ENCODE measurements at places on chromosomes 5 and 9.

DNA sequence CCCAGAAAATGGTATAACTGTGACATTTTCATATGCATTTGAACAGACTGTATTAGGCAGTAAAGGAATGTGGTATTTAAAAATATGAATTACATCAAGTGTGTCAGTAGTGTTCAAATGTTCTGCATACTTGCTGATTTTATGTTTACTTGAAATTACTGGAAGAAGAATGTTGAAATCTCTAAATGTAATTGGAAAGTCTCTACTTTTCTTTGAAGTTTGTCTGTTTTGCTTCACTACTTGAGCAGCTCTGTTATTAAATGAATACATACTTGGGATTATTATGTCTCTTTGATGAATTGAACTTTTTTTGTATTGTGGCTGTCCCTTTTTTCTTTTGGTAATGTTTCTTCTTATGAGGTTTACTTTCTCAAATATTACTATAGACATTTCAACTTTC, 205.6 kb downstream of the TAF11L14 start:
- DNase-seq: no peak

GRCh38 chr9:86470326-86470725, 116.1 kb upstream of the TUT7 start:
- no peak for DNase-seq

DNA sequence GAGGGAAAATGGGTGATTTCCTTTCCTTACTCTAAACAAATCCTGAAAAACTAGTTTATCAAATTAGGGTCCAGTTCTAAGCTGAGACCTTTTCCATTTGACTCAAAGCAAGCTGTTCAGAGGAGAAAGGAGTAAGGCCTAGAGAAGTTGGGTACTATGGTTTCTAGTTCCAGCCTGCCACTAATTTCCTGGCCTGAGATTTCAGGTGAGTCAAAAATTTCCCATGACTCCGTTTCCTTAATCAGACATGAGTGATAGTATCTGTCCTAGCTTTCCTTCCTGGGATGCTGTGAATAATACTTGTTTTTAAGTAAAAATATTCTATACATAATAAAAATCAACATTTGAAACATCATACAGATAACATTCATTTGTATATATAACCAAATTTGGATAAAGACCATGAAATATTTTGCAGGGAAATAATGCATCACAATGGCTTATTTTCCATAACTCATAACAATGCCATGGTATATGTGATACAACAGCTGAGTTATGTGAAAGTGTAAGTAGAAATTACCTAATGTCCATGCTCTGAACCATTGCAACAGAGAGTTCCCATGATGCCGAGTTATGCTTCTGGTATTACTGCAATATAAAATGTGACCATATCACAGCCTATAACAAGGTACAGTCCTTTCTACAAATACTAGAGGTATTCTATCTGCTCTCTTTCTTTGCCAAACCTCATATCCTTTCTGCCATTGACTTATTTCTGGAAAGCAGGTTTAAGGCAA, 142.7 kb downstream of the MLLT3 start:
- no peak for DNase-seq

DNA sequence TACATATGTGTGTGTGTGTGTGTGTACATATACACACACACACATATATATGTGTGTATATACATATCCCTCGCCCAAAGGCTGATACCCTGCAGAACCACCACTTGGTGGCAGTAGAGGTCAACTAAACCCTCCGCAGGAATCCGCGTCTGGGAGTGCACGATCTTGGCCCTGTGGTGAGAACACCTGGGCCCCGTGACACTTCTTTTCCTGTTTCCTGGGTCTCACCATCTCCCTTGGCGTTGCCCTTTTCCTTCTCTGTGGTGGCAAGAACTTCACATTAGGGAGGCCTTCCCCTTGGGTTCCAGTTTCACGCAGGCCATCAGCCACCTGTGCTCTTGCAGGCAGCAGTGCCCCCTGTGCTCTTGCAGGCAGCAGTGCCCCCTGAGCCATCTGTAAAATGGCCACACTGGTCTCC, 8.2 kb downstream of the IL9 start:
- peak; percentile 44 for DNase-seq

GRCh38 chr9:133711428-133712220, 26.5 kb downstream of the SARDH start:
- no peak for DNase-seq

DNA sequence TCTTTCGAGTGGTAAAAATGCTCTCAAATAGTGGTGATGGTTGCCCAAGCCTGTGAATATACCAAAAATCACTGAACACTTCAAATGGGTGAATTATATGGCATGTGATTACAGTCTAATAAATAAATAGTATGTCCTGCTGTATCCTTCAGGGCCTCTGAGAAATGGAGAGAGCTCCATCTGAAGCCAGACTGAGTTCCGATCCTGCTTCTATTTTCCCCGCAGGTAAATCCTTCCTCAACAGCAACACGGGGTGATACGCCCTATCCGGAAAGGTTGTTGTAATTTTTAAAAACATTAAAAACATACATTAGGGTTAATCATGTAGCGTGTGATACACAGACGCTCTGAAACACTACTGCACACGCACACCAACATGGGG, 695 bp upstream of the SNAPC3 start:
- DNase-seq: no peak

DNA sequence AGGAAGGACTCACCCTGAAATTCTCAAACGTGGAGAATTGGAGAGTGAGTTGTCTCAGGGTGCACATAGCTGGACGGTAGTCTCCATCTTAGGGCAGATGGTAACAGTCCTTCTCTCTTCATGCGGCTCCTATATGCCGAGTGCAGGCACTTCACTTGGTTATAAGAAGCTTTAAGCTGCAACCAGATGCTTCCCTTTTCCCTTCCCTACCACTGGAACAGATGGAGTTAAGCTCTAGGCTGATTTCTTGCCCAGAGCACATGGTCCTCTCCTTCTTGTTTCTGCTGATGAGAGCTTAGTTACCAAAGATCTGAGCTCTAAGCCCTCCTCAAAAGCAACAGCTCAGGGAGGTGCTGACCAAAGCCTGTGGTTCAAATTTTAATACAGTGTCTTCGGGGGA, 355.7 kb downstream of the ARHGEF28 start:
- no peak for DNase-seq

DNA sequence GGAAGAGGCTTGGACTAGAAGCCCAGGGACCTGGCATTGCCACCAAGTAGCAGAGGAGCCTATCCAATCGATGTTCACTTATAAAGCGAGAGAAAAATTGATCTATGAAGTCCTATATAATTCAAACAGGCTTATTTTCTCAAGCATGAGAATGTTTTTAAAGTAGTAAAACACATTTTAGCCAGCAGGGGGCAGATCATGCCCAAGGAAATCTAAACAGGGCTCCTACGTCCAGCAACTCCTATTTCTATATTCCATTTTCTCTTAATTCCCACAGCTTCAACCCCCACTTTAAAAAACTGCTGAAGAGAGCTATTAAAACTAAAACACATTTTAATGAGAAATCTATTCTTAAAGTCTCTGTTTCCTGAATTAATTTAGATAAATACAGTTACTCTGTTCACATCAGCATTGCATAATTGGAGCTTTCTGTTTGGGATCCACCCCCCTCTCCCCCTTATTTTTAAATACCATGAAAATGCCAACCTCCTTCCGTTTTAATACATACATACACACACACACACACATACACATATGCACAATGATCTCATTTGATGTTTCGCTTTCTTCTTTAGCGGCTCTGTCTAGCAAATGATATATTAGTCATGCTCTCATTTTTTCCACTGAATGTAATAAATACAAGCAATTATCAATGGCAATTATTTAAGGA, 144.9 kb downstream of the MYO10 start:
- DNase-seq: peak; percentile 50

GRCh38 chr9:114027159-114027862, 50.8 kb downstream of the AMBP start:
- no peak for DNase-seq

DNA sequence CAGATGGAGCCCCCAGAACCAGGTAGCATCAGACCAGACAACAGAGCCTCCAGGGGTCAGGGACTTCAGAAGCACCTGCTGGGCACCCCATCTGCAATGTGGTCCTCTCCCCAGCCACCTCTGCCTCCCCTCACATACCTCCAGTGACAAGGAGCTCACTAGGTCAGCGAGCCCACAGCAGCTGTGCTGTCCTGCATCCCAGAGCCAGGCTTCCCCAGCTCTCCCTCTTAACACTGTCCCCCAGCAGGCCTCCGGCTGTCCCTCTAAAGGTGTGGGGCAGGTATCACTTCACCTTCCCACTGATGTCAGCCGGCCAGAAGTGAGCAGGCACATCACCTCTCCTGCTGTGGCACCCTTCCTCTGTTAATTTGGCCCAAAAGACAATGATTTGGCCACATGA, 83.6 kb downstream of the LMX1B start:
- DNase-seq: no peak

GRCh38 chr5:43569236-43569746, 12.4 kb upstream of the PAIP1 start:
- no peak for DNase-seq

DNA sequence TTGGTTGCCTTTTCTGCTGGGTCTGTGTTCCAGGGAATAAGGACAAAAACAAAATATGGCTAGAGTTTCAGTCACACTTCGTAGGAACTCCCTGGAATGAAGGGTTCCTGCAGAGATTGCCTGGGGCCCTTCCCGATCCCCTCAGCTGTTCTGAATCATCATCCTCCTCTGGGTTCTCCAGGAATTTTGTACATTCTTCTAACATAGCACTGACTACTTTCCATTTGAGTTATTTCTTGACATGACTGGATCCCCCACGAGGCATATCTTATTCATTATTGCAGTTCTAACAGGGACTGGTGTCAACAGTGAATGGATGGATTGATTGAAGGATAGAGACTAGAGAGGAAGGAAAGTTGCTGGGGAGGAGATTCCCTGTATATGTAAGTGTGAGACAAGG, 49.2 kb upstream of the TNC start:
- DNase-seq: no peak

GRCh38 chr9:89808076-89808755, 203.4 kb downstream of the GADD45G start:
- DNase-seq: peak; percentile 48

DNA sequence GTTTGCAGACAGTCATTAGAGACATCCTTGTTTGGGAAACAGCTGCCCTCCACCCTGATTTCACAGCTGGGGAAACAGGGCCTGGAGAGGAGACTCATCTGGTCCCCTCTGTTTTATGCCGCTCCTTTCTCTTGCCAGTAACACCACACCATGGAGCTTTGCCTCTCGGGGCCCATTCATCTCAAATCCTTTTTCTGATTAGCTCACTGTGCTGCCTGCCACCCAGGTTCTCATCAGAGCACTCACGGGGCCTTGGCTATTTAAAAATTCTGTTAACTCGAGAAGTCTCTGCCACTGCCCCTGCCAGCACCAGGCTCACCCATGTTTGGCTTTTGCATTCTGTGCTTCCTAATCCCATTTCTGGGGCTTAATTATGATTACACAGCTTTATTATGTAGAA, 36.8 kb upstream of the C5orf58 start:
- DNase-seq: peak; percentile 73

DNA sequence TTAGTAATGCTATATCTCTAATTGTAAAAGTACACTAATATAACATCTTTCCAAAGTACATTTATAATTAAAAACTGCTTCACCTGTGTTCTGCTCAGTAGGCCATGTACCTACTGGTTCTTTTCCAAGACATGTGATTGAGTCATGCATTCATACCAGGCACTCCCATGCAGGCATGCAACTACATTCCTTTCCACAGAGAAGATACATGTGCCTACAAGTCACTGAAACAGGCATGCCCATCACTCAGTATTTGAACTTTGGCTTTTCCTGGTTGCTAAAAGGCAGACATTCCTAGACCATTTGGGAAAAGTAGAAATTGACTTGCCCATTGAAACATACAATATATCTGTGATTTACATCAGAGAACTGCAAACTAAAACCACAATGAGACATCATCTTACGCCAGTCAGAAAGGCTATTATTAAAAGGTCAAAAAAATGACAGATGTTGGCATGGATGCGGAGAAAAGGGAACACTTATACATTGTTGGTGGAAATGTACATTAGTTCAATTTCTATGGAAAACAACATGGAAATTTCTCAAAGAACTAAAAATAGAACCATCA, 148.3 kb upstream of the MOCS2 start:
- DNase-seq: no peak

DNA sequence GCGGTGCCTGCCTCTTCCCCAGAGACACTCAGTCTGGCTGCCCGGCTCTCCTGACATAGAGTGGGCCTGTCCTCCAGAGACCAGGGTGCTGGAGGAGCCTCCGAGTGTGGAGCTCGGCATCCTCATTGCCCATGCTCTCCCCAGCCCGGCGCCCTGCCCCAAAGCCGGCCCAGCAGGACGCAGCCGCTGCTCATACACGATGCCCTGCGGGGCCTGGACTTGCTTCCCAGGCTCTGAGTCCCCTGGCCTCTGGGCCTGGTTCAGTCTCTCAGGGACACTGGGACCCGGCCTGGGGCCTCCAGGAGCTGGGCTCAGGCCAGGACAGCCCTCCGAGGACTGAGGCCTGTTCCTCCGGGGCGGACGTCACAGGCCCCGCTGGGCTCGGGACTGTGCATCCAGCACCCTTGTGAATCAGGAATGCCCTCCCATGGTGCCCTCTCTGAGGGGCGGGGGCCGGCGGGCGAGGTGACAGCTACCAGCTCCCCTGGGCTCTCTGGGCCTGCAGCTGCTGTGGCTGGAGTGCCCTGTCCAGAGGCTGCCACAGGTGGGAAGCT, 23.2 kb downstream of the TPPP start:
- DNase-seq: no peak

DNA sequence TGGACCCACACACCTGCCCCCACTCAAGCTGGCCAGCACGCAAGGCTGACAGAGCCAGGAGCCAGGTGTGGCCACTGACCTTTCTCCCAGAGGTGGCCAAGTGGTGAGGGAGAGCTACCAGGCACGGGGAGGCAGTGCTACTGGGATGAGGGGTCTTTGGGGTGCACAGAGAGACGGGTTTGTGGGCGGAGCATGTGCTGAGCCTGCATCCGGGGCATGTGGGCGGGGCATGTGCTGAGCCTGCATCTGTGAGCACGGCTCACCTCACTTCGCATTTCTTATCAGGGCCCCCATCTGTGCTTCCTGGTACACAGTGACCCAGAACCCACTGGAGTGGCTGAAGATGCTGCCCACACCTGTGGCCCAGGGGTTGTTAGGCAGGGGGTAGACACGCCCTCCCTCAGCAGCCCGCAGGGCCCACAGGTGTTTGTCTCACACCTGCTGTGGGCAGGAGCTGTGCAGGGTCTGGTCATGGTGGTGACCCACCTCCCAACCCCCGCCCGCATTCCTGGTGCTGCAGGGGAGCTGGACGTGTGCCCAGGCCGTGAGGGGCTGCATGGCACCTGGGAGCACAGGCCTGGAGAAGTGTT, 21.5 kb downstream of the CCDC187 start:
- DNase-seq: no peak

- DNase-seq: no peak
Observed at GRCh38 chr9:133773889-133774655, 35.9 kb upstream of the SARDH start.

- DNase-seq: no peak
Observed at GRCh38 chr5:75513841-75514240, 2.1 kb downstream of the POLK start.

GRCh38 chr9:35452481-35452880, 37.4 kb upstream of the RUSC2 start:
- DNase-seq: no peak

- no peak for DNase-seq
Observed at GRCh38 chr9:127470662-127471061, 19.4 kb downstream of the LRSAM1 start.

- no peak for DNase-seq
Observed at GRCh38 chr9:78144663-78145377, 91.1 kb upstream of the CEP78 start.

GRCh38 chr5:69450116-69450515, 35.2 kb downstream of the MARVELD2 start:
- DNase-seq: no peak
